ENCODE measurements at places on chromosomes 6 and 20.

GRCh38 chr20:21808139-21808538 lies 102.7 kb downstream of the PAX1 start:
- no peak for DNase-seq

- DNase-seq: peak; percentile 93
Observed at GRCh38 chr20:10924644-10925201, 250.9 kb upstream of the JAG1 start.

DNA sequence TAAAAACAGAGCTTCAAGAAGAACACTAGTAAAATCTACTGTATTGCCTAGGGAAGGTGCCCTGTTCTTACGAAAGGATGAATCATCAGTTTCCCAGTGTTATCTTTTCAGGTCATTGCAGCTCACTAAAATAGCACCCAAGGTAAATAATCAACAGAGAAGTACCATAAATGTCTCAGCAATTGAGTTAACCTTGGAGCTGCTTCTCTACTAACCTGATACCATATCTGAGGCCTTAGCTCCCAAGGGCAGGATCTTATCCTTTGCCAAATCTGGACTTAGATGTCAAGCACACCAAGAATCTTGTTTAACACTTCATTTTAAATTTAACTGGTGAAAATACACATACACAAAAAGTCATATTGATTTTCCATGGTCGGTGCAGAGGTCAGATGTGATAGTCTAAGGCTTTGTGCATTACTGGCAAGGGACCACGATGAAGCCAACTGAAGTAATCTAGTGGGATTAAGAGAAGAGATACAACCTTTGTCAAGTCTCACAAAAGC lies 81.5 kb downstream of the EDN1 start:
- no peak for DNase-seq

DNA sequence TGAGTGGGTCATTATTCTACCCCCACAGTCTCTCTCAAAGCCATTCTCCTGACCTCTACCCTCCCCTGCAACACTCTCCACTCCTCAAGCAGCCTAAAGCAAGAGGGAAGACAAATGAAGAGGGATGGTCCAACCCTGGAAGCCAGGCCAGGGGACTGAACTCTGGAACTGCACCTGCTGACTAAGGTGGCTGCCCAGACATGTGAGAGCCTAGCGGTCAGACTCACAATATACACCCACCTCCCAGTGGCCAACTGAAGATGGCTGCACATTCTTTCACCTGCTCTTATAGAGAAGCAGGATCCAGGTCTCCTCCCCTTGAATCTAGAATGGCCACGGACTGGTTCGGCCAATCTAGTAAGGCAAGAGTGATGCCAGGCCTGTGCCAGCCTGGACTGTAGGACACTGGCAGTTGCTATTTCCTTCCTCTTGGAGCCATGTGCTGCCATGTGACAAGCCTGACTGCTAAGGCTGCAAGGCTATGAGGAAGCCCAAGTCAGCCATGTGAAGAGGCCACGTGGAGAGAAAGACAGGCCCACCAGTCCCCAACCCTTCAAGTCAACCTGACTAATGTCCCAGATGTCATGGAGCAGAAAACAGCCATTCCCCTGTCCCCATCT lies 31.8 kb downstream of the ACSS1 start:
- DNase-seq: no peak

DNA sequence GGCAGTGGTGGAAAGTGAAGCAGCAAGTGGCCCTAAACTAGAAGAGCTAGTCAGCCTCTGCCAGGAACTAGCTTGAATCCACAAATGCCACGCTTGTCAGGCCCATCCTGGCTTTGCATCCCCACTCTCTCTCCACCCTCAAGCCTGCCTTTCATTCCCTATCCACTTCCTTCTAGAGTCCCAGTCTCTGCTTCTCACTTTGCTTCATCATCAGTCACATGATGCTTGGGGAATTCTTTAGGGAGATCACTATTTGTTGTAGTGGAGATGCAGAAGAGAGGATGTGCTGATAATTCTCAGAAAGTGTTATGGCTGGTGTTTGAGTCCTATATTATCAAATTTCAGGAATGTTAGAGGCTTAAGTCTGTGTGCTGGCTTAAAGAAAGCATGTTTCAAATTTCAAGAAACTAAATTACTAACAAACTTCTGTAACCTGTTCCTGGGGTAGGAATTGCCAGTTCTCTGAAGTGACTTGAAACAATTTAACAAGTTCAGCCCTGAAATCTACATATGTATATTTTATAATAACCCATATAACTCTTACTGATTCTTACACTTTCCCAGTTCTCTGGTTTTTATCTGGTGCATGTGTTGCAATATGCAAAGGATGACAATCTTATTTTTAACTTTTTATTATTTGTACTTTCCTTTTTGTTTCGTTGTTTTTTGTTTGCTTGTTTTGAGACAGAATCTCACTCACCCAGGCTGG lies 7.5 kb downstream of the TRIM39 start:
- DNase-seq: no peak

GRCh38 chr20:13348311-13349234 lies 127.5 kb downstream of the ISM1 start:
- DNase-seq: no peak

GRCh38 chr6:140988780-140989179 lies 1143.9 kb upstream of the GJE1 start:
- no peak for DNase-seq

DNA sequence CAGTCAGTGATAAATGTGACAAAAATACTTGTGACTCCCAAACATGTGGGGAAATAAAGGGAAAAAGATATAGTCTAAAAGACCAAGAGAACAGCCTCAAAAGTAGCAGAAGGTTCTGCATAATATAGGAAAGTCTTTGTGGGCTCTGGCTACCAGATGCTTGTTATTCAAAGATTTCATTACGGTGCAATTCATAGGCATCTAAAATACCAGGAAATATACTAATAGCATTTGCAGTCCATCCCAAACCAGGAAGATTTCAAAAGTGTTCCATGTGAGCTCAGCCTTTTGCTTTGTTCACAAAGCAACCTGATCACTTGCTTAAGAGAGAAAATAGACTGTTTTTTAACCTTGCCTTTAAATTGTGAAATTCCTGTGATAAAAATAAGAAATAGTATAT lies 506.7 kb upstream of the MARCKS start:
- no peak for DNase-seq

DNA sequence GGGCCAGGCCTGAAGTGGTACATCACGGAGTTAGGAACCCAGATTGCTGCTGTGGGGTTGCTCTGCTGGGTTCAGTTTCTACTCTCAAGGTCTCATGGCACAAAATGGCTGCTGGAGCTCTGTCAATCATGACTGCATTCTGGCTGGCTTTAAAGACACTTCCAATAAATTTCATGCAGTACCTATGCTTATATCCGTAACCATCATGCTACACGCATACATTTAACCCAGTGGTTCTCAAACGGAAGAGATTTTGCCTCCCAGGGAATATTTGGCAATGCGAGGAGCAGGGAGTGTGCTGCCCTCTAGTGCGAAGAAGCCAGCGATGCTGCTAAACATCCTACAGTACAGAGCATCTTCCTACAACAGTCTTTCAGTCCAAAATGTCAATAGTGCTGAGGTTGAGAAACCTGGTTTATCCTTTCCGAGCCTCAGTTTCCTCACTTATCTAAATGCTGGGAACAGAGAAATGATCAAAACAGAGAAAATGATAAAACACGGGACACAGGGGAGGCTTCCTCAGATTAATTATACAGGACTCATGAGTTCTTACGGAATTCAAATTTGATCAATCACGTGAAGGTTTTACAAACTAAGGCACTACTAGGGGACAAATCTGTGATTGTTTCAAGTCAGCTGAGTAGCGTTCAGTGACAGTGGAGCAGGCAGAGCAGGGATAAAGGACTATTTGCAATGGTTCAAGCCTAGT lies 9.6 kb upstream of the SLC2A10 start:
- no peak for DNase-seq

GRCh38 chr6:108116546-108117426 lies 42.2 kb upstream of the OSTM1 start:
- no peak for DNase-seq

DNA sequence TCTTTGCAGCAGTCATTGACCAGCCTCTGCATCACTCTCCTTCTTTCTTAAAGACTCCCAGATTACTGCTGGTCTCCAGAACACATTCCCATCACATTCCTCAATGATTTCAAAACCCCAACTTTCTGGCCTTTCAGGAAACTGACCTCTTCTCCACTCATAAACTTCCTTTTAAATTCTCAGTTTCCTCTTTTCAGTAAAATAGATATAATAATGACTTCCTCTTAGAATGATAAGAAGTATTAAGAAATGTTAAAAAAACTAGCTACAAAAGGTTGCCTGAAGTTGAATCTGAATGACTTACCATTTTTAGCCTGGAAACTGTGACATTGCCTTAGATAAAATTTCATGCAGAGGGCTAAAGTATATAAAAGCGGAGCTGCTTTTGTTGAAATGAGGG lies 239.3 kb downstream of the OGFRL1 start:
- no peak for DNase-seq

GRCh38 chr6:4553387-4553786 lies 222.8 kb upstream of the CDYL start:
- no peak for DNase-seq

DNA sequence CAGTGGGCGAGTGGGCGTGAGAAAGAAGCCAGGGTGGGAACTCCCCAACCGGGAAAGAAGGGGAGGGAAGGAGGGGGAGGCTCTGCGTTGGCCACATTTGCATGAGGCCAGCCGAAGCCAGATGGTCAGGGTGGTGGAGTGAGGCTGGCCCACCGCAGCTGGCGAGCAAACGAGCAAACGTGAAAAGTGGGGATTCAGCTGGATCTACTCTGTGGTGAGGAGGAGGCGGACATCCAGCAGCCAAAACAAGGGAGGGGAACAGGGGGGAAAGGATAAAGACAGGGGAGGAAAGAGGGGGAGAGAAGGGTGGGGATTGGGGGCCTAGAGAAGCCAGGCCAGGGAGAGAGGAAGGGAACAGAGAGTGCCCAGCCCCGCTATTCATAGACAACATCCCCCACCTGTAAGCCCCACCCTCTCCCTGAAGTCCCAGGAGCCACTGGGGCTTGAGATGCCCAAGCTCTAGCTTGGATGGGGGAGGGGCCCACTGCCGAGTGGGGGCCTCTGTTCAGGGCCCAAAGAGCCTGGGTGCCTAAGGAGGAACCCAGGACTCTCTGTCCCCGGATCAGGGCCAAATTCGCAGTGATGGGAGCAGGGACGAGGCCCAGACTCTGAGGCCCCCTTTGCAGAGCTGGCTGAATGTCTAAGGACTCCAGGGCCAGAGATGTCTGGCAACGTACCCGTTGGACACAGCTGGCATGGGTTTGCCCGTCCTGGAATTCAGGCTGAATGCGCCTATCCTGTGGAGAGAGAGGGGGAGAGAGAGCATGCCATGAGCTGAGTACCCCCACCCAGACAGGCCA lies 45.1 kb downstream of the CPNE5 start:
- DNase-seq: no peak

- DNase-seq: peak; percentile 97
Observed at GRCh38 chr6:56938649-56939191, 16.2 kb upstream of the BEND6 start.

DNA sequence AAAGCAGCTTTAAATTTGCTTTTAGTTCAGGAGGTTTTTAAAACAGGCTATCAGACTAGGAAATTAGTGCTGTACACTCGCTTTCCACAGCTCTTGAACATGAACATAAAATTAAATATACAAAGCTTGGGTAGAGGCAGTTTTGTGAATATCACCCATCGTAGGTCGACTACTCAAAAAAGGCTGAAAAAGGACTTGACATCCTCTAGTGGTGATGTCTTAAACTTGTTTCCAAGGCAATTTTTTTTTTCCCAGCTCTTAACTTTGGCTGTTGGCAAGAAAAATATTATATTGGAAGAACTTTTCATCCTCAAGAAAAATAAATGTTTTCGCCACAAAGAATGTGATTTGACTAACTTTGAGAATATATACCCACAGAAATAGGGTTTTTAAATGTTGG lies 2.9 kb downstream of the MAP7 start:
- DNase-seq: no peak

DNA sequence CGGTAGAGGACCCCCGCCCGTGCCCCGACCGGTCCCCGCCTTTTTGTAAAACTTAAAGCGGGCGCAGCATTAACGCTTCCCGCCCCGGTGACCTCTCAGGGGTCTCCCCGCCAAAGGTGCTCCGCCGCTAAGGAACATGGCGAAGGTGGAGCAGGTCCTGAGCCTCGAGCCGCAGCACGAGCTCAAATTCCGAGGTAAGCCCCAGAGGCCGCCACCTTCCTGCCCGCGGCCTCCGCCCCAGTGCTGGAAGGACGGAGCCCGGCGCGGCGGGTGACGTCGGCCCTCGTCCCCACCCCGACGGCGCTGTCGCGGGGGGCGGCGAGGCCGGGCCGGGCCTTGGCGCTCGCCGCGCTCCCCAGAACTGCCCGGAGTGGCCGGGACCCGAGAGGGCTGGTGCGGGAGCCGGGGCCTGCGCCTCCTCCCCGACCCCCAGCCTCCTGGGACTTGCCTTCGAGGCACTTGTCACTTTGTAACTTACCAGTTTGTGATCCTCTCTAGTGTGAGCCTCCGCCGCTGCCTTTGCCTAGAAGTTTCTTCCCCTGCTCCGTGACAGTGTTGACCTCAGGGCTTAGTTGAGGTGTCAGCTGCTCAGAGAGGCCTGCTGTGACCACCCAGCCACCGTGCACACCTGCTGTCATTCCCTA lies 417 bp downstream of the VAPB start:
- DNase-seq: no peak
